ENCODE measurements at places on chromosomes 7 and 10.

DNA sequence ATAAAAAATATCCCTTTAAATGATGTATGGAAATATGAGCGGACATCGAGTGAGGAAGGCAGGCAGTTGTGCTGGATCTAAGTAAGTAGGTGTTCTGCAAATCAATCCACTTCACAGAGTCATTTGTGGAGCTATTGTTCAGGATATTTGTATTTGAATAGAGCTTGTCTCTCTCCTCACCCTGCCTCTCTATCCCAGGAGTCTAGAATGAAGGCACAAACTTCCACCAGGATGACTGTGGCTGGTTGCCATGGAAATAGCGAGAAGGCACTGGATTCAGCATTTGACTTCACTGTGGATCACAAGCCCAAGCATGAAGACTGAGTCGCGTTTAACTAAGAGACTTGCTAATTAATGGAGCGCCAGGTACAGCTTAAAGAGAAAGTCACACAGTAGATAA lies 53.2 kb downstream of the NPY start:
- DNase-seq: no peak

DNA sequence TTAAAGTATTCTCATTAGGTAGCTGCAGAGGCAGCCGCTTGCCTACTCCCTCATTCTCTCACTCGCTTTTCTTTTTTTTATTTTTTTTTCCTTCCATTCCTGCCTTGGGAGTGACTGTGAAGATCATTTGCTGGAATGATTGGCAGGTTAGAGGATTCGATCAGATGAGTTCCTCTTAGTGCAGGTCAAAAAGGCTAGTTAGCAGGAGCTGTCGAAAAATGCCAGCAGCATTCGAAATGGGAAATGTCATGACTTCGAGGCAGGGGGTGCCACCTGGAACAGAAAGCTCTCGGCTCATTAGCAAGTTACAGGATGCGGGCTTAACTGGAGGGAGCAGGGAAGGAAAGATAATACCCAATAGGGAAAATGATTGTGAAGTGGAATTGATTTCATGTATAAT lies 137.5 kb upstream of the FZD1 start:
- DNase-seq: no peak

DNA sequence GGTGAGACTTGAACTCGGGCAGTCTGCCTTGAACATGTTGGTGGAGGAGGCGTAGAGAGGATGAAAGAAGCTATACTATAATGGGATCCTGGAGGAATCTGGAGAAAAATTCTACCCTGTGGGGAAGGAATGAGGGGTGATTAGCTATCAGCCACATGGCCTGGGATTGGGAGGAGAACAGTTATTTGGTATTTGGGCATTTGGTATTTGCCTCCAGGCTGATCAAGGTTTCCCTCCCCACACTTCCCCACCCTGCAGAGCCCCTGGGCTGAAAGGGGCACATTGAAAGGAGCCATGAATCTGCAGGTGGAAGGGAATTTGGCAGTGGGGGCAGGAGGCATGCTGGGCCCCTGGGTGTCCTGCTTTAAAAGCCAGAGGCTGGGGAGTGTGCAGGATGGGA lies 235.3 kb downstream of the INHBA start:
- no peak for DNase-seq

- DNase-seq: peak; percentile 52
Measured at GRCh38 chr7:102272075-102272916, 14.4 kb upstream of the SH2B2 start.

DNA sequence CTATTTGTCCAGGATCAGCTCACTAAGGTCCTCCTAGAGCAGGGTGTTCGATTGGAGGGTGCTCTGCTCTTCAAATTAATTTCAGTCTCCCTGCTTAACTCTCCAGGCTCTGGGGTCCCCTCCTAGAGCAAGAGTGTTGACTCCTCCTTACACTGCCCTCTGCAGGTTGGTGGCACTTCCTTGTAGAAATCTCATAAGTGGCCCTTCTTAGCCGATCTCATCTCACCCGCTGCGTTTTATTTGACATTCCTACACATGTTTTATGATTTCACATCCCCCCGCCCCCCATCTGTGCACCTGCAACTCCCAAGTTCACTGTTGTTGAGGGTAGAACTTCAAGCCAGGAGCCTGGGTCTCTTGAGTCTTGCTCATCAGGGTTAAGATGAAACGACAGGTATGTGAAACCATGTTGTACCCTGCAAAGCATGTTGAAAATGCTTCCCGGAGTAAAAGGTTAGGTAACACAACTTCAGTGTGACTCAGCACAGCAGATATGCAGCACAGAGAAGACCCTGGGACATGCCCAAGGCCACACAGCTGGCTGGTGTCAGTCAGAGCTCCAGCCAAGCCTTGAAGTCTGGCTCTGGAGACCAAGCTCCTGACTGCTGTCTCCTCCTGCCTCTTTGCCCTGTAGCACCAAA lies 171.2 kb downstream of the PRKAG2 start:
- DNase-seq: peak; percentile 73

DNA sequence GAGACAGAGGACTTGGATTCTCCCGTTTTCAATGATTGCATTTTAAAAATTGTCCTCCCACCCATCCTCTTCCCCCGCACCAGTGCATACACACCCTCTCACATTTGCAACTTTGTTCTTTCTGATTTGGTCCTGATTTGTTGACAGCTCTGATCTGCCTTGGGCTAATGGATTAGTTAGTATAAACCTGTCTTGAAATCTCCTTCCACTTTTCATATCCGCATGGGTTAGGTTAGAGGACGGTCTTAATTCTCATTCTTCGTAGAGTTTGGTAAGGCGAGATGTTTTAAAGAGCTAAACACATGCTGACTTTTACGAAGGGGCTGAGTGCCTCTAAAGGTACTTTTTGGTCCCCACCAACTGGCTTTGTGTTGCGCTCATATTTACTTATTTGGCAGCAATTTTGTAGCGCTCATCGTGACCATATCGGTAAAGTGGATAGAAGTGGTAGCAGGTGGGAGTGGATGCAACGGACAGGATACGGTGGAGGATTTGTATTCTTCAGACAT lies 1.1 kb downstream of the AHR start:
- peak; percentile 67 for DNase-seq

DNA sequence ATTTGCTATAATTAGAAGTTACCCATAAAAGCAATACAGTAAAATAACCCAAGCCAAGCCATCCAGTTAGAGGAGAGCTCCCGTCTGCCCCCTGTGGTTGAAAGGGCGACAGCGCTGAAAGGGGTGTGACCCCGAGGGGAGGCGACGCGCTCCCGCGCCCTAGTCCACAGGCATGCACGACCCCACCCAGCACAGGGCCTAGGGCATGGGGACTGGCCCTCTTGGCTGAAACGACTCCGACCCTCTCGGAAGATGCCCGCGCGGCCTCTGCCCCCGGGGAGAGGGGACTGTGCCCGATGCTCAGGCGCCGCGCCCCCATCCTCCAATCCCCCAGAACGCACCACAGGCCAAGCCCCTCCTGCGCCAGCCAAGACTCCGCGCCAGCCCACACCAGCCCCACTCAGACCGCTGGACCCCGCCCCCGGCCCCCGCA lies 64.0 kb downstream of the CSGALNACT2 start:
- no peak for DNase-seq

GRCh38 chr10:11331046-11331577 lies 280.3 kb downstream of the USP6NL start:
- DNase-seq: no peak

DNA sequence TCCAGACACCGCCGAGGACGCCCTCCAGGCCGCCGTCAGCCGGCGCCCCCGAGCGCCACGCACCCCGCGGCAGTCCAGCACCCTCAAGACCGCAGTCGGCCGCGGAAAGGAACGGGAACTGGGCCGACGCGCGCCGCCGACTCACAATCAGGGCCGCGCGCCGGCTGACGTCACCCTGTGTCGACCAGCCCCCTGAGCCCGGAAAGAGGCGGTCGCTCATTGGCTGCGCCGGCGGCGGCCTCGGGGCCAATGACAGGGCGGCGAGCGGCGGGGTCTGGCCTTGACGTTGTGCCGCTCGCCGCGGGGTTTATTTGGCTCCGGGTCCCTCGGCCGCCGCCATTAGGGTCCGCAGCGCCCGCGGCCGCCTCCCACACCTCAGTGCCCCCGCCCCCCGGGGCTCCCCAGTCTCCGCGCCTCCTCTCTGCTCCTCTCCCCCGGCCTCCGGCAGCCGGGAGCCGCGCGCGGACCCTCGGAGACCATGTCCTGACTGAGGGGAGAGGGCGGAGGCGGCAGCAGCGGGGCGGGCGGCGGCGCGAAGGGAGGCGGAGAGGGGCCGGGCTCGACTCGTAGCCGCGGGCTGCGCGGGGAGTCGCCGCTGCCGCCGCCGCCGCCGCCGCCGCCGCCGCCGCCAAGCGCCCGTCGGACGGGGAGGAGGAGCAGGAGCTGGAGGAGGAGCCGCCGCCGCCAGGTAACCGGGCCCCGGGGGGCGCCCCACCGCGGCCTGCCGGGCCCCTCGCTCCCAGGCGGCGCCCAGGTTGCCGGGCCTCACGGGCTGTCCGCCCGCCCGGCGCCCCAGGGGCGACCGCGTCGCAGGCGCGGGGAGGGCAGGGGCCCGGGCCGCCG lies 25.1 kb upstream of the ZRANB1 start:
- DNase-seq: peak; percentile 96

DNA sequence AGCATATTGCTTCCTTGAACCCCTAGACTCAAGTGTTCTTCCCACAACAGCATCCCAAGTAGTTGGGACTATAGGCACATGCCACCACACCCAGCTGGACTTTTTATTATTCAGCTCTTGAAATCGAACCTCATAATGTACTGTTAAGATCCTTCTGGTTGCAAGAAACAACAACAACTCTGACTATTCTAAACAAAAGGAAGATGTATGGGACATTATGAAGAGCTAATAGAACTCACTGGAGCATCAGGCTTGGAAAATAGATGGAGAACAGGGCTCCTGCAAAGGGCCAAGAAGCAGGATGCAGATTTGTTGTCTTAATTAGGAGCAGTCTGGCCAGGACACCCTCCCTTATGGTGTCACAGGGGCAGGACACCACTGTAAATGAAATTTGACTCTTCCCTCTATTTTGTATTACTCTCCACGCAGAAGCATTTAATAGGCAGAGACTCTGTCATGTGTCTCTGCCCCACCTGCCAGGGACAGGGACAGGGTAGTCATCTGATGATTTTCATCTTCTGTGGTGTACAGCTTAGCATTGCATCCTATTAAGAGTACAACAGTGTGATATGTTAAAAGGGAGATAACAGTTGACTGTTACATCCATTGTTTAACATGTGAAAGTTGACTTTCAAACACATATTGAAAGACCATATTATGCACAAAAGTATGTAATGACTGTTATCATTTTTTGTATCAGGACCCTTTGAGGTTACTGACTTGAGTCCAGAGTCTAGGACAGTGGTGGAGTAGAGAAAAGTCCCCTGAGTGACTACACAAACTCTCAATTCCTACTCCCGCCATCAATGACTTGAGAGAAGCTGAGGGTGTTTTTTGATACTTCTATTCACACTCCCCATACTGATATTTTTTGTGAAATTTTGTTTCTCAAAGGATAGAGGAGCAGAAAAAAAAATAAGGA lies 157.3 kb downstream of the LRRC4 start:
- no peak for DNase-seq
